A549 treated with DMSO at 1 μM for 4 hours (cell line): ENCODE measurements at places on chromosomes 4 and X. TPM values are rescaled to one million over a fixed set of nuclear protein-coding genes. Genes with fewer than 3 reads are reported as not detected.

Gene F8A3
- 0.37 to 1.1 TPM (median 0.65 TPM) in 5 replicates for total RNA-seq

Gene FANCB
- 3.2 to 4.5 TPM (median 4.1 TPM) in 5 replicates for total RNA-seq

Gene ZNF157
- total RNA-seq = 0.03 TPM in 1 of 5 replicates, not detected in the others

Gene CDKL5
- 3.8 to 7.0 TPM (median 6.2 TPM) in 5 replicates for total RNA-seq

Gene PABPC4L
- 0.05 to 0.16 TPM (median 0.11 TPM) in 5 replicates for total RNA-seq

Gene MND1
- total RNA-seq = 12.1 to 15.1 TPM (median 14.0 TPM) in 5 replicates
